Stimulated activated CD8-positive, alpha-beta memory T cell treated with anti-CD3 and anti-CD28 coated beads, Interleukin-2, amount 100 ng/mL, for 48 hours (primary cell): ENCODE measurements at places on chromosomes 2 and 18.

GRCh38 chr2:64283641-64284361, 139.6 kb upstream of the PELI1 start:
- no peak for DNase-seq

- no peak for DNase-seq
Measured at GRCh38 chr2:6957031-6957714, 40.0 kb downstream of the RNF144A start.

DNA sequence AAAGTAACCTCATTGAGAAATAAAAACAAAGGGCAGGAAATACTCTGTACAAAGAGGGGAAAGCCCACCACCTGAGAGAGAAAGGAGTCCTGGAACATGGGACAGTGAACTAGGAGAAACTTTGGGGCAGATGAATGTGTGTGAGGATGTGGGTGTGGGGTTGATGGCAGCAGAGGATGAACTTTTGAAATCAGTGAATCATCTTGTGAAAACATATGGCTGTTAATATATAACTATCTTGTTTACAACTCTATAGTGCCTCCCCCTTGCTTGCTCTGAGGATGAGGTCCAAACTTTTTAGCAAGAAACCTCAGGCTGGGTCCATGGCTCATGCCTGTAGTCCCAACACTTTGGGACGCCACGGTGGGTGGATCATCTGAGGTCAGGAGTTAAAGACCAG, 171.8 kb upstream of the LHCGR start:
- DNase-seq = no peak

DNA sequence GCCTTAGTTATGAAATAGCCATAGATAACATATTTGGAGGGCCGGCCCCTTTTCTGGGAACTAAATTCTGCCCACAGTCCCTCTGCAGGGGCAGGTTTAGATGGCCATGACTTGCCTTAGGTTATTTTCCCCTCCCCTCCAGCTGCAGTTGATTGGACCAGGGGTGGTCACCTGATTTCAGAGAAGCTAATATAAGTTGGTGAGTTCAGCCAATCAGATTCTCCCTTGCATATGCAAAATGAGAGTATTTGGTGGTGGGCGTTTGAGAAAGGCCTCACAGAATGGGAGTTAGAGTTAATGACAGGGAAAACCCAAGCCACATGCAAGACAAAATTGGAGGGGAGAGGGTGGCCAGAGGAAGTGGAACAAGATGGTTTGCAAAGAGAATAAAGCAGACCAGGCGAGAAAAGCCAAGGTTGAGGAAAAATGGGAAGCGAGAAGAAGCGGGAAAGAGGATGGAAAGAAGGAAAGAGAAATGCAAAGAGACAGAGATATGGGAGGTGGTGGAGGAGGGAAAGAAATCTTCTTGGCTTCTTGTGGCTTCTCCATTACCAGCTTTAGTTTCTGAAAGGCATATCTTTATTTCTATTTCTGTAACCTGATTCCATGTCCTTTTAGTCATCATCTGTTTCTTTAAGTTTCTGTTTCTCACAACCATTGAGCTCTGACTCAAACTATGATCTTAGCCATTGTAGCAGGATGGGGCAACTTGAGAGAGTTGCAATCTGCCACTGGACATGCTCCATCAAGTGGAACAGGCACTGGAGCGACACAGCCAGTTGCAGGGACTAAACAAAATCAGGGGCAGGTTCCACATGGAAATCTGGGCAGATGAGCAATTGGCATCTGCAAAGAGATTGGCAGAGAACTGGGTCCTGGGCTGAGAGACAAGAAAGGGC, 108.1 kb upstream of the SIX3 start:
- DNase-seq = no peak
